Stimulated activated CD4-positive, alpha-beta T cell treated with anti-CD3 and anti-CD28 coated beads, Interleukin-12 subunit alpha, Interleukin-12 subunit beta, amount 100 ng/mL, for 24 hours (primary cell): ENCODE measurements at places on chromosomes 16 and 17.

DNA sequence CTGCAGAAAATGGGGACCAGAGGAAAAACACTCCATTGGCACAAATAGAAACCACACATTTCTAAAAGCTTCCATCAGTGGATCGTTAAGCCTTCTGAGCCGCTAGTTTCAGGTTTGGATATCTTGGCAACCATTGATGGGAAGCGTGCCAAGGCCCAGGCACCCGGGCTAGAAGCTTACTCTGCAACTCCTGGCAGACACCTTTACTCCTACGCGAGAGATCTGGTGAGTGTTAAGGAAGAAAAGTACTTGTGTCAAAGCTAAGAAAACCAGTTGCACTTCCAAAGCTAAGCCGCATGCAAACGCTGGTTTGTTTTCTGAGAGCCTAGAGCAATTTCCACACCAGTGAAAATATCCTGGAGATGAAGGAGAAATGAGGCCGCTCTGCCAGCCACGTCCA is 472.4 kb downstream of the PMP22 start:
- no peak for DNase-seq

GRCh38 chr17:67239597-67239996 is 5.4 kb downstream of the HELZ start:
- no peak for DNase-seq

DNA sequence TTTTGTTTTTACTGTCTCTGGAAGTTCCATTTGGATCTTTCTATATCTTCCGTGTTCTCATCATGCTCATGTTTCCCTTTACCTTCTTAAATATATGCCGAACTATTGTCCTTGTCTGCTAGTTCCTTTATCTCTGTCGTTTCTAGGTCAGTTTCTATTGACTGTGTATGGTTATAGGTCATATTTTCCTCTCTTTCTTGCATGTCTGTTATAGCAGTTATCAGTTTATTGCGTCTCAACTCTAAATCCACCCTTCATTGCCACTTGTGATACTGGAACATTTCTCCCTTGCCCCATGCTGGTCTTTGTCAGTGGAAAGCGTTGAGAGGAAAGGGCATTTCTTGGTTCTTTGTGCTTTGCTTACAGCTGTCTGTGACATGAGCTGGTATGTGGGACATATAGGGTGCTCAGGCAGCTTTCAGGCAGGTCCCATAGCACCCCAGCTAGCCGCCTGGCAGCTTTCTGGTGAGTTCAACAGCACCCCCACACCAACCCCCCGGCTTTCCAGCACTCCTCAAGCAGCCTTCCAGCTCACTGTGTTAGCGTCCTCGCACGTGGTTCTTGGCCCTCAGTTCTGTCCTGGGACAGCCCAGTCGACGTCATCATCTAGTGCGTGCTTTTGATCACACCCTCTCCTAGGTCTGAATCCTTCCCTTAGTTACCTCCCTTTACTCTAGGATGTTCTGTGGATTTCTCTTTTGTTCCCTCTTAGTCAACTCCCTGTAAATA is 15.4 kb upstream of the DNASE1 start:
- no peak for DNase-seq

- DNase-seq: no peak
Observed at GRCh38 chr17:13600475-13601321, 1.0 kb downstream of the HS3ST3A1 start.

- peak; percentile 24 for DNase-seq
Observed at GRCh38 chr16:13453938-13454553, 465.9 kb upstream of the ERCC4 start.

DNA sequence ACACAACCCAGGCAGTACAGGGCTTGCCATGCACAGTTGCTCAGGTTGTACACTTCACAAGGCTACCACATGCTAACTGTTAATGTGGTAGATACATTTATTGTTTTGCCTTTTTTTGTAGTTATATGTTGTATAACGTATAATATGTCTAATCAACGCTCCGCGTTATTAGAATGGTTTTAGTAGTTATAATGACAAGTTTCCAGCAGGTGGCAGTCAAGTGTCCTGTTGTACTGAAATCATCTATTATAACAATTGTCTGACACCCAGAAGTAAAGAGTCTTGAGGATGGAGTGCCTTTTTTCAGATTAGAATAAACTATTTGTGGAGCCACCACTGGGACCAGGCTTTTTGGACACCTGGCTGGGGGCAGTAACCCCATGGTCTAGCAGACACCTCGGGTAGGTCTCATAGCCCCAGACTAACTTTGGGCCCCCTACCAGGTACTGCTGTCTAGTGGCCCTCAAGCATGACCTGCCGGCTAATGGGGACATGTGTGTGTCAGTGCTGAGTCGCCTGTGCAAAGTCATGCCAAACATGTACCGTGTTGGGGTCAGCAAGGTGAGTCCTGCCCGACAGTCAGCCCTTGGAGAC is 32.8 kb downstream of the MYO15A start:
- DNase-seq: no peak

GRCh38 chr17:63546308-63547082 is 3.8 kb upstream of the DCAF7 start:
- no peak for DNase-seq

DNA sequence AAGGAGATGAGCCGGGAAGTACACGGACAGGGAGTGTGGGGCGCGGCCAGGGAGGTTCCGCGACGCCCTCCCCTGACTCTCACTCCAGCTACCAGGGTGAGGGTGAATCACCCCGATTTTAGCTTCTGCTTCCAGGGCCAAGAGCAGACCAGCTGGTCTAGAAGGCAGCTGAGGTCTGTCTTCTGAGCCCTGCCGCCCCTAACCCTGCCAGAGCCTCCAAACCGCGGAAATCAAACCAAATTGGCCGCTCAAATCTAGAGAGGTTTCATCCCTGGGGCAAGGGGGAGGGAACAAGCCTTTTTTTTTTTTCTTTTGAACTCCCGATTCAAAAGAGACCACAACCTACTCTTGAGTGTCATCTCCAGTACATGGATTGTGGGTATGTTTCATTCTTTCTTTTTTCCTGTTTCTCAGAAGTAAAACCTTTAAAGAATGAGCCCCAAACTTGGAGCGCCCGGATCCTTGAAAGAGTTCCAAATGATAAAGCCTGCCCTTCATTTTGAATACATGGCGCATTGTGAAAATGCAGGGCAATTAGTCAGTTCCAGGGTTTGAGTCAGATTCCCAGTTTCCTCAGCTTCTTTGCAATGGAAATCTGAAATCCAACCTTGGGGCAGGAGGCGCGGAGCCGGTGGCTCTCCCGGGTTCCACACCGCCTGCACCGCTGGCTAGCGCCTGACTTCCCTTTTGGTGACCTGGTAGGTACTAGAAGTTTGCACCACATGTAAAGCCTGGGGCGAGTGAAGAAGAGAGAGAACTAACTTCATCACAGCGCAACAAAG is 16.5 kb upstream of the ZFHX3 start:
- DNase-seq: no peak

GRCh38 chr16:12723681-12724080 is 80.0 kb downstream of the CPPED1 start:
- no peak for DNase-seq

GRCh38 chr16:30948667-30949649 is at the start of gene ORAI3:
ORAI3 (plus strand) TSS chr16:30949068; CDS start chr16:30949290, 222 bp downstream.
- peak; percentile 46 for DNase-seq

DNA sequence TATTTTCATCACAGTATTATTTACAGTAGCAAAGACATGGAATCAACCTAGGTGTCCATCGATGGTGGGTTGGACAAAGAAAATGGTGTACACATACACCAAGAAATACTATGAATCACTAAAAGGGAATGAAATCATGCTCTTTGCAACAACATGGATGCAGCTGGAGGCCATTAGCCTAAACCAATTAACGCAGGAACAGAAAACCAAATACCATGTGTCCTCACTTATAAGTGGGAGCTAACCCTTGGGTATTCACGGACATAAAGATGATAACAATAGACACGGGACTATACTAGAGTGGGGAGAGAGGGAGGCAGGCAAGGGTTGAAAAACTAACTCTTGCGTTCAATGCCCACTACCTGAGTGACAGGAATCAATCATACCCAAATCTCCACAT is 41.0 kb downstream of the MRPS23 start:
- DNase-seq: no peak

- DNase-seq: no peak
Observed at GRCh38 chr17:30524847-30525246, 47.6 kb downstream of the GOSR1 start.
